ENCODE measurements at places on chromosomes 1 and 21.

GRCh38 chr1:157771661-157772425, 5.1 kb downstream of the FCRL2 start:
- DNase-seq: no peak

DNA sequence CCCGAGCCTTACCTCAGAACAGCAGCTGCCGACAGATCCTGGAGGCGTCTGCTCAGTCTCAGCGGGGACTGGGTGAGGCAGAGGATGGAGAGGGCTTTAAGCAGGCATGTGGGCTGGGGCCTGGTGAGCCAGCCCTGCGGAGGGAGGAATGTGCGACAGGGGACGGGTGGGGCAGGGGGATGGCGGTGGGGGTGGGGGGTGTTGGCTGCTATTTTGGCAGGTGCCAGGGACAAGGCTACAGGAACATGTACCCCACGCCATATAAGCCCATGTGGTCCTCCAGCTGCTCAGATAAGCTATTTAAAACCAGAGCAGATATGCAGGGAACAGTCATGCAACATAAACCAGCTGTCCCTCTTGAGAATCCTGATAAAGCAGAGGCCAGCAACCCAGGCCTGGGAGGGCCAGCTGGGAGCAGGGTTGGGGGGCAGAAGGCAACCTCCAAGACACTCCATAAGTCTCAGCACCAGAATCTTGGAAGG, at the start of gene TNNT2:
TNNT2 (minus strand) TSS at position 70 of the 482 bp plus-strand sequence. CDS start 4,426 bp downstream, outside the sequence.
- no peak for DNase-seq

DNA sequence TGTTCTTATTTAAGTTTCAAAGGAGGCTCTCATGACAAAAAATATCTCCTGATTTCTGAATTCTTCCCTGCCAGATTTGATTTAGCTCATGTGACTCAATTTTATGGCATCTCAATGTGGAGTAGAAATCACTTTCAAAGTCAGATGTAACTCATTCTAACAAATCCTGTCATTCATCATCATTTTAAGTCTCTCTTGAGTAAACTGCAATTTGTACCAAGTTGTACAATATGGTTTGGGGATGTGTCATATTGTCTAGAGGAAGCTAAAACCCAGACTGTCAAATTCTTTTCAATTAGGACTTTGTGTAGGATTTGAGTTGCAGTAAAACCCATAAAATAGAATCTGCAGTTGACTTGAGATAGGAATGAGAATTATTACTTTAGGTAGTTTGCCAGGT, 2101.0 kb downstream of the NCAM2 start:
- no peak for DNase-seq

- no peak for DNase-seq
These were observed 2.7 kb downstream of the SNAPIN start for GRCh38 chr1:153661111-153661708.

DNA sequence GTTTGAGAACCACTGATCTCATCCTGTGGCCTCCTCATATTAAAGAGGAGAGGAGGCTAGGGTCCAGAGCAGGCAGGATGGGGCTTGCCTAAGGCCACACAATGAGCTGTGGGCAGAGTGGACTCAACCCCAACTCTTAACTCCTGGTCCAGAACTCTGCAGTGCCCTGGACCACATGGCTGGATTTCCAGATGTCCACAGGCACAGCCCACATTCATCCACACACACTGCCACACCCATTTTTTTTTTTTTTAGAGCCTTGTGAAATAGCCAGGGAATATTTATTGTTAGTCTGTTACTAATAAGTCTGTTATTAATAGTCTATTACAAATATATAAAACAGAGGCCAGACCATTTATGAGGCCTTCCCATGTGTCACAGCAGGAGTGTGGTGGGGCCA, 192.2 kb downstream of the TRABD2B start:
- no peak for DNase-seq

- no peak for DNase-seq
These were observed 73.1 kb downstream of the MATN1 start for GRCh38 chr1:30650038-30650967.

GRCh38 chr21:42478504-42478903, 17.5 kb downstream of the RSPH1 start:
- DNase-seq: no peak

- DNase-seq: no peak
These were observed 47.9 kb upstream of the RWDD3 start for GRCh38 chr1:95186149-95186548.

DNA sequence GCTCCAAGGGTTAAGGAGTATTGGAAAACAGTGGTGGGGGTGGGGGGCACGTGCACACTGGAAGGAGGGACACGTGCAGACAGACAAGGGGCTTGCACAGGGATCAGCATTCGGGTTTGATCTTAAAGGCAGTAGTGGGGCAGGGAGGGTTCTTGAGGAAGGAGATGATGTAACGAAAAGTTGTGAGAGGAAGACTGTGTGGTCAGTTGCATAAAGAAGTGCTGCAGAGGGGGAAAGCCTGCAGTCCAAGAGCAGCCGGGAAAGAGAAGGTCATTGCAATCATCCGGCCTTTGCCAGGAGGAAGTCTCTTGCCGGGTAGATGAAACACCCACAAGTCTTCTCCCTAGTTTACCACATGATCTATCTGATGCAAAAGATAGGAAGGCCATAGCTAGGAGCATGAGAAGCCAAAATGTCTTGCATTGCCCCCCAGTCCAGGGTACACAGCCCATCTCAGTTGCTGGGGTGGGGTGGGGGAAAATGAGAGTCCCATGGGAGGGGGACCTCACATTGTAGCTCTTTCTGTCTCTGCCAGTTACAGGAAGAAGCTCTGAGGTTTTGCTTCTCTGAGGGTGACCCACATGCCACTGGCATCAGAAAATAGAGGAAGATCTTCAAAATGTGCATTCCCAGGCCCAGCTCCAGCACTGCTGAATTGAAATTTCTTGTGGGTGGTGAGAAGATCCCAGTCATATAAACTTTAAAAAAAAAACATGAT, 202.5 kb upstream of the RAB4A start:
- DNase-seq: no peak

DNA sequence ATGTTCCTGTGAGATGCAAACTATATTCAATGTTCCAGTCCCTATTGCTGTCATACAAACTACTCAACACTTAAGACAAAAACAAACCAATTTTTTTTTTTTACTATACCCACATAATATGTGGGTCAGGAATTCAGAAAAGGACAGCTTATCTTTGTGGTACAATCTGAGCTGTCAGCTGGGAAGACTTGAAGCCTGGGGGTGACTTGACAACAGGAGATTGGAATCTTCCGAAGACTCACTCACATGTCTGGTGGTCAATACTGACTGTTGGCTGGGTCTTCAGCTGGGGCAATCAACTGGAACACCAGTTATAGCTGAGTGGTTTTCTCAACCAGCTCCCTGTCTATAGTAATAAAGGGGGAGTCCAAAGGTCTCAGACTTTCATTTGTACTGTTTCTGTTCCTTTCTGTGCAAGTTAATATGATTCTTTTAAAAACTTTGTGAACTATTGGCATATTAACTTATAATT, 81.7 kb upstream of the ATP1B1 start:
- DNase-seq: no peak

DNA sequence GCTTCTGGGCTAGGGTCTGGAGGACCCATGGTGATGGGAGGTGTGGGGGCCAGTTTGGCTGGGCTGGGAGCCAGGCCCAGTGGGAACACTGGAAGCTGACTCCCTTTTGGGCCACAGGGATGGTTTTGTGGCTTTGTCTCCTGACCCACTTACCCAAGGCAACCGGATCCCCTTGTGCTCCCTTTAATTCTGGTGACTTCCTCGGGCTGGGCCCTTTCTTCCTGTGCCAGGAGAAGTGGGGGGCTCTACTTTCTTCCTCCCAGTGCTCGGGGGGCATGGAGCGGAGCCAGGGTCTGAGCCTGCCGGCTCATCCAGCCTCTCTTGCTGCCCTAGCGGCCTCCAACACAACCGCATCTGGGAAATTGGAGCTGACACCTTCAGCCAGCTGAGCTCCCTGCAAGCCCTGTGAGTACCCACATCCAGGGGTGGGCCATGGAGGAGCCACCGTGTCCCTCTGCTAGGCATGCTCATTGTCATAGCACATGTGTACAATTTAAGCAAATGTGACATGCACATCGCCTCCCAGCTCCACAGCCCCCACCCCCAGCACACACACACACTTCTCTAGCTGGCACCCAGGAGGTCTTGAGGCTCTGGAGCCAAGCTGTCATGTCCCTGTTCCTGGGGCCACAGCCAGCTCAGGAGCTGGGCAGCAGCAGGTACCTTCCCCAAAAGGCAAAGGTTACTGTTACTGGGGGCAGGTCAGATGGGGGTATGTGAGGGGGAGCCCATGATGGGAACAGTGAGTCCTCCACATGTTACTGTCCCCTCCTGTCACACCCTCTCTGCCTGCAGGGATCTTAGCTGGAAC, 35.0 kb downstream of the UBE2T start:
- no peak for DNase-seq

DNA sequence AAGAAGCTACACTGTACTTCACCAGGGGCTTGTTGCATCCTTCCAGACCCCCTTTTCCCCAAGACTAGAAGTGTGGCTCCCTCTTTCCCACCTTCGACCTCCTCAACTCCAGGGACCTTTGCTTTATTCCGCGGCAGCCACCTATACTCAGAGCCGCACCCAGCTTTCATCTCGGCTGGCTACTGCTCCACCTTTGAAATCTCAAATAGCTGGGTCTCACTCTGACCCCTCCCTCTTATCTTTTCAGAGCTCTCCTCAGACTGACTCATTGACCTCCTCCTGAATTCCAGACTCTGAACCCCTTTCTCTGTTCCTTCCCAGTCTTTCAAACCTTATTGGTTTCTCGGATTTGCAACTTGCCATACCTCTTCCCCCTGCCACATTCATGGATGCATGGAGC, 144.7 kb upstream of the JUN start:
- DNase-seq: no peak

- DNase-seq: no peak
These were observed 5.0 kb upstream of the KIAA0040 start for GRCh38 chr1:175197531-175197930.

- DNase-seq: peak; percentile 20
These were observed 59.3 kb downstream of the EYA3 start for GRCh38 chr1:28028873-28029654.

DNA sequence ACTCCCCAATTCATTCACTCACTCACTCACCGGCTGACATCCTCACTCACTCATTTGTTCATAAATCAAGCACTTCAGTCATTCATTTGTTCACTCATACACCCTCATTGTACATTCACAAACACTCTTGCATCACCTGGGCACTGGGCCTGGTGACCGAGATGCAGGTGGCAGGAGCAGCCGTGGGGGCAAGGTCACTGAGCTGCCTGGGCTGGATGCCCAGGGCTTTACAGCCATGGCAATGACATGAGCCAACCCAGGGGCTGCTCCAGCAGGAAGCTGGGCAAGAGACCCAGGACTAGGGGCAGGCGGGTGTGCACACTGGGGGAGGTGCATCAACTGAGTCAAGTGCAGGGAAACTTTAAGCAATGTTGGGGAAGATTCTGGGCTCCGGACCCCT, 113.6 kb upstream of the IGSF21 start:
- no peak for DNase-seq

- peak; percentile 2 for DNase-seq
These were observed 10.8 kb downstream of the UTP25 start for GRCh38 chr1:209838537-209838936.

GRCh38 chr1:87787551-87787950, 458.9 kb downstream of the LMO4 start:
- DNase-seq: no peak

- DNase-seq: no peak
These were observed 154.4 kb downstream of the PTPRU start for GRCh38 chr1:29390491-29391361.

GRCh38 chr1:191022856-191023255, 545.2 kb upstream of the BRINP3 start:
- no peak for DNase-seq

- DNase-seq: no peak
These were observed 272.0 kb downstream of the FOXD2 start for GRCh38 chr1:47709872-47710231.

DNA sequence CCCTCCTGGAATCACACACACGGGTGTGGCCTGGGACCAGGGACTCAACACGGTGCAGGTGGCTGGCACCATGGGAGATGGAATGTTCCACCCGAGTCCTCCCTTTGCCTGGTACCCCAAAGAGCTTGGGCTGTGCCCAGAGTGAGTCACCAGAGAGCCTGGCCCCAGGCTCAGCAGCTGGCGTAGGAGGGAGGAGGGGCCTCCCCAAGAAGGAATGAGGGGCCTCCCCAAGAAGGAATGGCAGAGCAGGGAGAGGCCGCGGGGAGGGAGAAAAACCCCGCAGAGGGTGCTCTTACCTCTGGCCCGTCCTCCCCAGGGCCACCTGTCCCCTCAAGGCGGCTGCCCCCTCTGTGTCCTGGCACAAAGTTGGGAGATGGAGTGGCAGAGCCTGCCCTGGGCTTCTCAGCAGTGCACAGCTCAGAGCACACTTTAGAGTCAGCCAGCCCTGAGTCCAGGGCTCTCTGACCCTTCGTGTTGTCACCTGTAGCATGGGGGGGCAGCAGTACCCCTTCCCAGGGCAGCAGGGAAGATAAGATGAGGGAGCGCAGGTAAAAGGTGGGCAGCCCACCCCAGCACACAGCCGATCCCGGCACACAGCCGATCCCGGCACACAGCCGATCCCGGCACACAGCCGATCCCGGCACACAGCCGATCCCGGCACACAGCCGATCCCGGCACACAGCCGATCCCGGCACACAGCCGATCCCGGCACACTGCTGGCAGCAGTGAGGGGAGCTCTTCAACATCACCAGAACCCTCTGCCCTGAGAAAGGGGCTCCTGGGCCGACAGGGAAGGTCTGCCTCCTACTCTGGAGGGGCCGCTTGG, 20.2 kb upstream of the KCNAB2 start:
- DNase-seq: no peak

- no peak for DNase-seq
These were observed 228.4 kb downstream of the TM2D1 start for GRCh38 chr1:61496501-61496900.

DNA sequence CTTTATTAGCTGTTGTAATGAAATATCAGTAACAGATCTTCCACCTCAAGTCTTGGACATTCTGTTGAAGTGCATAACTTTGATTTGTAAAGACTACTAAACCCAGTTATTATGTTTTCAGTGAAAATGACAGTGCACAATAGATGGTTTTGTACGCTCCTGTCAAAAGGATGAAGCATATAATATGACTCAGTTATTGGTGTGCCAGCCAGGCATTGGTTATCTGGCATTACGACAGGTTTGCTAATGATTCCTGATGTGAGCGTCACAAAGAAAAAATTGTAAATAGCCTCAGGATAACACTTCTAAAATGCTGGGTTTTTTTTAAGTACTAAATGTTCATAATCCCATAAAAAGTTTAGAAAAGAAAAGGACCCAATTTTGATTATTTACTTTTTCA, 147.9 kb downstream of the MAGI3 start:
- DNase-seq: no peak
